ENCODE measurements at places on chromosomes 12 and 14.

DNA sequence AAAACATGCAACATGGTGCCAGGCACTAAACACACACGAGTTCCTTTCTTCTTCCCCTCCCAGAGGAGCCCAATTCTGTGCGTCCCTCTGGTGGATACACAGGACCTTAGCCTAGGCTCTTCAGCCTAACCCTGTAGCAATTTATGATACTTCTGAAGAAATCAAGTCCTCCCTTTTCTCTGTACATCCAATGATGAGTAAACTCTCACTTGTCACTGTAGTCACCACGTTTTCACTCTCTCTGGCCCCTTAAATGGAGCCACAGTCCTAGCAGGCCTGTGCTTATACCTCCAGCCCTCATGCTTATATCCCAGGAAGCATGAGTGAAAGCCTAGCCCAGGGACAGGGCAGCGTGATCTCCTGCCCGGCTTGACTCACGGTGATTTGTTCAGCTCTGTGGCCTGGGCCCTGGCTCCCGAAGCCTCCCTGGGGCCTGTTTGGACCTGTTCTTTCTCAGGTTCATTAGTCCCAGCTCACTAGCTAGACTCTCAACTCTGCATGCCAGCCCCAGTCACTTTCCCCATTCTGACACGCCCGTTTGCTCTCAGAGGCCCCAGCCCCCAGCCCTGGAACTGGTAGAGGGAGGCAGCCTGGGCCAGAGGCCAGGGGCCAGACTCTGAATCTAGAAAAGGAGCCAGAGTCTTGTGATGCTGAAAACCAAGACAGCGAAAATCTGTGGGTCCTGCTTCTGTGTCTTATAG is 24.1 kb upstream of the PLEKHG3 start:
- no peak for DNase-seq

- DNase-seq, result peak; percentile 6
These were observed 128.4 kb upstream of the SSTR1 start for GRCh38 chr14:38079268-38079667.

- DNase-seq, result peak; percentile 7
These were observed 97.2 kb upstream of the SLC24A4 start for GRCh38 chr14:92225731-92226130.

DNA sequence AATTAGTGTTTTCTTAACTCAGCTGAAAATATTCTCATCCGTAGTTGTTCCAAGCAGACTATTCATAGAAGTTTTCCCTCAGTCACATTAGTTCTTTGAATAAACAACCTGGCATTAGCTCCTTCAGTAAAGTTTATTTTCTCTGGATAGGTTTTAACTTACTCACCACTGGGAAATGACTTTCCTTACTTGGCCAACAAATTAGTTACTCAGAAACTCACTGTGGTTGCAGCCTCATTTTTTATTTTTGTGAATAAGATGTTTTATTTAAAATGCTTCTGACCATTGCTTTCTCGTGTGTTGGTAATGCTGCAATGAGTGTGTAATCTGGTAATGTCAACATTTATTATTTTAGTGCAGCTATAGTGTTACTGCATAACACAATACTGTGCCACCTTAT is 74.9 kb downstream of the NOVA1 start:
- no peak for DNase-seq

DNA sequence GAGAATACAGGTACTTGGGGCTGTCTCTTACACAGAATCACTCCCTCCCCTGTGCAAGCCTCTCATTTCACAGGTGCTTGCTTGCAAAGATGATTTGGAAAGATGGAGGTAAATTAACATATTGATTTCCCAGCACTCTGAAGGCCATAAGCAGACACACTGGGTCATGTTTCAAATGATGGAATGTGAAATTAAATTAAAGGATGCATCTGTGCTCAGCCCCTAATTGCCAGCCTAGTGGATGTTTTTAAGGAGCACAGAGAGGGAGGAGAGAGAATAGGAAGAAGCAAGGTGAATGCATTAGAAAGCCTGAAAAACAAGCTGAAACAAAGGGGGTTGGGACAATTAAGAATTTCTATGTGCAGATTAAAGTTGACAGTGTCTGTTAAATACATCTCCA is 96.1 kb upstream of the GRIP1 start:
- DNase-seq, result no peak

DNA sequence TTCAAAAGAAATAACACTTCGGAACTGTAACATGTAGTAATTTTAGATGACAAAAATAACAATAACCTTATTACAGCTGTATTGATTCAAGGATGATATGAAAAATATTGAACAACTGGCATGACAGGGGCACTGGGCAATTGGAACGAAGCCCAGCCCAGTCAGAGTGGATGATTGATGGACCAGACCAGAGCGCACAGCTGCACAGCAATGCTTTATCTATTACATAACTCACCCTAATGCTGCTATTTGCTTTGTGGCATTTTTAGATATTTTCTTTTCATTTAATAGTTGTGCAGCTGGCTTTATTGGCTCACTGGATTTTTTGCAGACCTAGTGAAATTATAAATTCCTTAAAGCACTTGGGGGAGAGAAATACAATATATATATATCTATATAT is 26.9 kb upstream of the FERMT2 start:
- DNase-seq, result no peak

DNA sequence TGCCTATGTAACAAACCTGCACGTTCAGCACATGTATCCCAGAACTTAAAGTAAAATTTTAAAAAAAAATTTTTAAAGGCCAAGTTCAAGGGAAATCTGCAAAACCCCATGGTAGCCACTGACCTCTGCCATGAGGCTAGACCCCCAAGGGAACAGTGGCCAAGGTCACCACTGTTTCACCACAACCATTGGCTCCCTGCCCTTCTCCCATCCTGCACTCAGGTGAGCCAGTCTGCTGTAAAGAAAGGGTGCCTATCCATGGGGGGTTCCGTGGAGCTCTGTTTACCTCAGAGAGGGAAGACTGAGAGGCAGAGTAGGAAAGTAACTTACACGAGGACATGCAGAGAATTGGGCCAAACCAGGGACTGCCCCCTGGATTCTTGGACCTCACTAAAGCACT is 38.6 kb downstream of the VWF start:
- no peak for DNase-seq

GRCh38 chr12:47391566-47391965 is 311.8 kb upstream of the AMIGO2 start:
- DNase-seq, result no peak

DNA sequence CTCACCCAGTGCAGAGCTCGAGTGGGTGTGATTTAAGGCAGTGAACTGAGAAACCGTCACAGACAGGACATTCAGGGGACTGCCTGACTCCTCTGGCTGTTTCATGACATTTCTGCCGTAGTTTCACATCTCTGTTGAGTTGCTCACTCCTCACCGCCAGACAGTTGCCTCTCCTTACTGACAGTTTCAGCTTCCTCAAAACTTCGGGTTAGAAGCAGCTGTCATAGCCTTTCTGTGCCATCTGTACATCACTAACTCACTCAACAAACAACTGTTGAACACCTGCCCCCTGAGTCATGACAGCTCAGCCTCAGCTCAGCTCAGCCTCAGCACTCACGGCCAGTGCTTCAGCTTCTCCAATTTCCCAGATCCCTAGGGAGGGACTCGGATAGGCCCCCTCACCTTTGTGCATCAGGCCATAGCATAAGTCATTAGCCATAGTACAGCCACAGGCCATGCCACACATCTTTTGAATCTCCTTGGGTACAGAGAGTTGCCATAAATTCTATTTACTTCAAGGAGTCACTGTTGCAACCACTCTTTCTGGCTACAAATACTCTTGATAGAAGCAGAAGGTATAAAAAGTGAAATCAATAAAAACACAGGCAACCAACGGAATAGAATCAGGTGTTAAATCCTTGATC is 6.2 kb upstream of the SLC15A4 start:
- peak; percentile 97 for DNase-seq

GRCh38 chr12:113758165-113758924 is 207.8 kb downstream of the RBM19 start:
- DNase-seq, result no peak

GRCh38 chr14:66603945-66604344 is 96.0 kb downstream of the GPHN start:
- no peak for DNase-seq

- DNase-seq, result peak; percentile 87
These were observed 3.3 kb downstream of the CD4 start for GRCh38 chr12:6792522-6793201.

GRCh38 chr14:90281756-90282155 is 25.4 kb downstream of the PSMC1 start:
- no peak for DNase-seq

DNA sequence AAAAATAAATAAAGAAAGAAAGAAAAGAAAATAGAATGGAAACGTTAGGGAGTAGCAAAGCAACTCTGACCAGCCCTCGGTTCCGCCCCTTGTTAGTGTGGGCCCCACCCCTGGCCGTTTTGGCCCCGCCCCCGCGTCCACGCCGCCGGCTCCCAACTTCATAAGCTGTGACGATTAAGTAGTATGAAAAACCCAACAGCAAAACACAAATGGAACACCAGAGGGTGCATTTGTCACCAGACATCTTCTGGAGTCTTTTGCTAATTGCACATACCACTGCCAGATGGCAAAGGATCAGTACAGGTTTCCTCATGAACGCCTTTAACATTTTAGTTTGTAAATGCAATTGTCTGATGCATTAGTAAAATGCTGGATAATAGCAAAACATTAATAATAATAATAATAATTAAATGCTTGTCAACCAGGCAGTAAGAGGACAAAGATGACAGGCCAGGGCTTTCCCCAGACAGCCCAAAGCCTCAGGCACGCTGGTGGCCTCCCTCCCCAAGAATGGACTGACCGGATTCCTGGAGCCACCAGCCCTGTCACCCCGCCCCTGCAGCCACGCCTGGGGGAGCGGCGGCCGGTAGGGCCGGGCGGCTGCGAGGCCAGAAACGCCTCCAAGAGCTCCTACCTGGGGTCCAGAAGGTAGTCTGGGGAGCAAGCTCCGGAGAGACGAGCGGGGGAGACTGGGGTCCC is 23.6 kb downstream of the HSP90AA1 start:
- peak; percentile 69 for DNase-seq

DNA sequence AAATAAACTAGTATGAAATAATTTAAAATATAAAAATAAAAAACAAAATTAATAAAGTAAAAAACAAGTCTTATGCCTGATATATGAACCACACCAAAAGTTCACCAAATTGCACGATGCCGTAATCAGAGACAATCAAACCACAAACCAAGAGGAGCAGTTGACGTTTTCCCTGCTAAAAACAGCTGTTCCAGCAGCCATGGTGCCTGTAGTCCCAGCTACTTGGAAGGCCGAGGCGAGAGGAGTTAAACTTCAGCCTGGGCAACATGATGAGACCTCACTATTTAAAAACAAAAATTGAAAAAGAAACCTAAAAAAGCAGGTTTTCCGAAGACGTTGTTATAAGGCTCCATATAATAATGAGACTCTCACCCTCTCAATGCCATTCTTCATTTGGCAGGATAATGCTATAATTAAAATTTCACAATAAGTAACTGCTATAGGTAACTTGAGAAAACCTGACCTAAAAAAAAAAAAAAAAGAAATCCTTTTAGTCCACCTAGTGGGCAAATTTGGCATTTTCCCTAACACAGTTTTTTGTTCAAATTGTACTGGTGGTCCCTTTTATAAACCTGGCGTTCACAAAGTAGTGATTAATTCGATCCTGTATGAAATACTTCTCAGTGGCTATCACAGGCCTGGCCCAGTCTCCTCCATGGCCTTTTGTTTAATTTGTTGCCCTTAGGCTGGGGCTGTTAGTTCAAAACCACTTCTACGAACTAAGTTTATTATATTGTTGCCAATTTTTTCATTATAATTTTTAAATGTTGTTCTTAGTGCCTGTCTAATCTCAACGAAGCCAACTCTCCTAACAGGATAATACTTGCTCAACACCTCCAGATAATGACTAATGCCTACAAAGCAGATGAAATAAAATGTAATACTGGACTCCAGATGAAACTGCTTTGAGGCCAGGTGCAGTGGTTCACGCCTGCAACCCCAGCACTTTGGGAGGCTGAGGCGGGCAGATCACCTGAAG is 62.1 kb downstream of the TNFAIP2 start:
- DNase-seq, result no peak

DNA sequence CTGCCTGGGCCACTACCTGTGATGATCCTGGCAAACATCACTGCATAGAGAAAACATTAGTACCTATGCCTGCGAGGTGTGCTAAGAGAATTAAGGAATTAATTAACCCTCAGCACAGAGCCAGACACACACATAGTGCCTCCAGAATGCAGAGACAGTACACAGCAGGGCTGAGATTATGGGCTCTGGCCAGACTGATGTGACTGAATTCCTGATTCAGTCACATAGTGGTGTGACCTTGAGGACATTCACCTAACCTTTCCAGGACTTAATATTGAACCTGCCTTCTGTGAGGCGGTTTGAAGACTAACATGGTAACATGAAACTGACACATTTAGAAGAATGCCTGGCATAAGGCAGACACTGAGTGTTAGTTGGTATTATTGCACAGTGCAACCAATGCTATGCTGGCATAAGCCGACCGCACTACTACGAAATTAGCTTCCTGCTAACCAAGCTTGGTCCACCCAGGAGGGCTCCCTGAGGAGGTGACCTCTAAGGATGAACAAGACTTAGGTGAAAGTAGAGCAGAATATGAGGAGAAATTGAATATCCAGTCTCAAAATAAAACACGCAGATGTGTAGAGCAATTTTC is 32.0 kb upstream of the SELPLG start:
- no peak for DNase-seq

DNA sequence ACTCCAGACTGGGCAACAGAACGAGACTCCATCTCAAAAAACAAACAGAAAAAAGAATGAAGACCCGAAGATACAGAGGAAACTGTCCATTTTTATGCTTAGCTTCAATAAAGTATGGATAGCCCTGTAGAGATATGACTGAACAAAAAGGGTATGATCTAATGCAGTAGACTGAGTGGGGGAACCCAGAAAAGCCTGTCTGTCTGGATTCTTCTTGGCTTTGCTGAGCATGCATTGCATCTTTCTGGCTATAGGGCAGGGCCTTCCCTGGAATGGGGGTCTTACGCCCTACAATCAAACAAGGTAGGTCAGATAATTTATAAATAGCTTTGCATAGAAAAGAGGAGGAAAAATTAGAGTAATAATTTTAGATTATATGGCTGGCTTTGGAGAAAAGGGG is 10.1 kb downstream of the MIA2 start:
- no peak for DNase-seq

- DNase-seq, result no peak
These were observed 50.4 kb upstream of the TSPAN8 start for GRCh38 chr12:71208053-71208685.

DNA sequence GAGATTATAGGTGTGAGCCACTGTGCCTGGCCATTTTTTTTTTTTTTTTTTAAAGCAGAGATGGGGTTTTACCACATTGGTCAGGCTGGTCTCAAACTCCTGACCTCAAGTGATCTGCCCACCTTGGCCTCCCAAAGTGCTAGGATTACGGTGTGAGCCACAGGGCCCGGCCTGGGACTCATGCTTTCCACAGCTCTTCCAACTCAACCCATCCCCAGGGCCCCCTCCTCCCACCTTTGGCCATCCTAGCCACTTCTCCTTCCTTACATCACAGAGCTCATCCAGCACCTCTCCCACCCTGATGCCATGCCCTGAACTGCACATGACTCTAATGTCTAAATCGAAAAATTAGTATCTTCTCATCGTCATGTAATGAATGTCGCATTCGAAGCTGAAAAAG is 12.6 kb upstream of the TDRD9 start:
- DNase-seq, result no peak

- peak; percentile 21 for DNase-seq
These were observed 284.7 kb downstream of the DUSP6 start for GRCh38 chr12:89067421-89068187.

Data from CD14-positive monocyte (primary cell).